ENCODE measurements at places on chromosomes 2 and 18.
A peak's percentile ranks its signal among the peaks of the same experiment; 100 is the strongest.

- no peak for DNase-seq
Measured at GRCh38 chr2:163734881-163735684, 725 bp downstream of the FIGN start.

- DNase-seq, result no peak
Measured at GRCh38 chr2:197925976-197926375, 121.6 kb downstream of the PLCL1 start.

DNA sequence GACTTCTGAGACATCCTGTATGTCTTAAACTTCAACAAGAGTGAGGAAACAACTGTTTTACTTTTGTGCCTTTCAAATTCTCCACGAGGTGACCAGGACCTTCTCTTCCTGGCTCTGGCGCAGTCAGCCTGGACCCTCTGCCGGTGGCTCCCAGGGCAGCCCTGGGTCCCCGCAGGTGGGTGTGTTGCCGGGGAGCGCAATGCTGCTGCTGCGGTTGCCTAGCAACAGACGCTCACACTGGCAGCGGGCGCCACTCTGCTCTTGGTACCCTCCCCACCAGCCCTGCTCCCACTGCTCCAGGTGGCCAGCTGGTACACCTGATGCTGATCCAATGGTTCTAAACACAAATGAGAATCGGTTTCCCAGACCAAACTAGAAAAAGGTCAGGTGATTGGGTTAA is 58.7 kb downstream of the GNAL start:
- DNase-seq, result no peak

DNA sequence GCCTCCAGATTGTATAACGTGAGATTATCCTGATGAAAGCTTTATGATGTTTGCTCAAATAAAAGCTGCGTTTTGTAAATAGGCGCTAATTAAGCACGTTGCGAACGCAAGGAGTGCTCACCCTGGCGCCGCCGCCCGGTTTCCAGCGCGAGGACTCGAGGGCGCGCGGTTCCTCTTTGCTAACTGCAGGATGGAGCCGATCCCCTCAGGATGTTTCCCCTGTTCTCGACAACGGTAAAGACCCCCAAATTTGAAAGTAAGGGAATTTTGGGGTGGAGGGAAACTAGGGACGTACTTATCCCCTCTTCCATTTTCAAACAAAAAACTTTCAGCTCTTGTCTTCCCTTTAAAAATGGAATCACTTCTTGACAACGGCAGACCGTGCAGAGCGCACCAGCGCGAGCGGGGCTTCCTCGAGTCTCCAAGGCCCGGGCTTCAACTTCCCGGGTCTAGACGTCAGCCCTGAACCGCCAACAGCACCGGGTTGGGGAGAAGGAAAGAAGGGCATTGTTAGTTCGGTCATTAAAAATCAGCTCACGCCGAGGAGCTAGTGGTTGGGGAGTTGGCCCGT is 1.1 kb upstream of the GBX2 start:
- no peak for DNase-seq

GRCh38 chr2:194867328-194867727 is 789.7 kb upstream of the SLC39A10 start:
- DNase-seq, result no peak

- DNase-seq, result peak; percentile 24
Measured at GRCh38 chr2:19893520-19894133, 8.2 kb downstream of the TTC32 start.

DNA sequence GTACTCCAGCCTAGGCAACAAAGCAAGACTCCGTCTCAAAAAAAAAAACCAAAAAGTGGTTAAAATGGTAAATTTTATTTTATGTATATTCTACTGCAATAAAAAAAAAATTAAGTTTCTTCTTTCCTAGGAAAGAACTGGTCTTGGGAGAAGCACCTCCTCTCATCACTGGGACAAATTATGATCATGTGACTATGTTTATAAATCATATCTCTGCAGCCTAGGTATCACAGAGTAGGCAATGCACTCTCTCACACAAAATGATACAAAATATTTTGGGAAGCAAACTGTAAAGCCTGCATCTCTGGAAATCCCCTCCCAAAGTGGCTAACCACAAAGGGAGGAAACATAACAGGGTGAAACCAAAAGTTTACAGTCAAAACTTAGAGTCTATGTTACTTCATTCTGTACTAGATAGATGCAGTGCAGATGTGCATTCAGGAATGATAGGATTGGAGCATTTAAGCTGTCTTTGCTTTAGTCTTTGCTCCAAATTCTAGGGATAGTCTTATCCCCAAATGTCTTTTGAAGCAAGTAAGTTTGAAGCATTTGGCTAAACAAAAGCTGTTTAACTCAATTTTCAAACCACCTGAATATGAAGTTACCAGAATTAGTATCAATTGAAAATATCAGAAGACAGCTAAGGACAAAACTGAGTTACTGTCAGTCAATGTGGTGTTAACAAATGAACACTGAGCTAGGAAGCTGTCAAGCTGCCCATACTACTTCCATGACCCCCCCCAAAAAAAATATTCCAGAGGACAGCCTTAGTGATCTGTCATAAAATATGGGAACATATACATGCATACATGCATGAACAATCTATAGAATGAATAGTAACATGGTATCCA is 21.1 kb upstream of the MALT1 start:
- DNase-seq, result peak; percentile 77

- no peak for DNase-seq
Measured at GRCh38 chr18:21241301-21242048, 557 bp upstream of the GREB1L start.

- peak; percentile 25 for DNase-seq
Measured at GRCh38 chr18:68991286-68991685, 193.4 kb downstream of the CCDC102B start.

Measured in inflammatory macrophage treated with lipopolysaccharide for 1 hour (primary cell).